ENCODE measurements at places on chromosomes 6 and 20. TPM values are rescaled to one million over a fixed set of nuclear protein-coding genes. Genes with fewer than 3 reads are reported as not detected.

DNA sequence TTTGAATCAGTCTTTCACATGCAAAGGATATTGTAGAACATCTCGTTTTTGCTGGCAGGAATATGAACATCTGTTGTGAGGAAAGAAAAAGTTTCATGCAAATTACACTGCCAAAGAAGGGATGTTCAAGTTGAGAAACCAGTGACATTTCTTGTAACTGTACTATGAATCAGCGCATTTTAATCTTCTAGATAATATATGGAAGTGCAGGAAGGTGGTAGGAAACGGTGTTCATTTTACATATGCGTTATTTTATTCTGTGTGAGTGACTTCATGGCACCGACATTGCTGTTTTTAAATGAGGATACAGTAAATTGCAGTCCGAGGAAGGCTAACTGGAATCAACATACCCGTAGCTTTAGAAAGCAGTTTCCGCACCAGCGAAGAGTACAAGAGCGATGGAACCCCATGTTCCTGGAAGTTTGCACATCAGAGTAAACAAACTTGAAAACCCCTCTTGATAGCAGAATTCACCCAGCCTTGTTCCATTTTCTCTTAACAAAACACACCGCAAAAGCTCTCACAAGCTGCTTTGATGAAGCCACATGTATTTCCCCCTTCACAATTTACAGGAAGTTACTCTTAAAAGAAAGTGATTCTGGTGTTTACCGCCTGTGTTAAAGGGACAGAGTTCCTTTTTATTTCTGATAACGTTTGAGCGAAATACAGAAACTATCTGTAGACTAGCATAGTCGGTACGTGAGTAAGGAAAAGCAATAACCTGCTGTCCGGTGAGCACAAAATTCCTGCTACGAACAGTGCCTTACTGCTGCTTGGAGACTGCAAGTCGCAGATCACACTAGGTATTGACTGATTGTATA, 11.5 kb downstream of the PRDM1 start:
- DNase-seq, result no peak

DNA sequence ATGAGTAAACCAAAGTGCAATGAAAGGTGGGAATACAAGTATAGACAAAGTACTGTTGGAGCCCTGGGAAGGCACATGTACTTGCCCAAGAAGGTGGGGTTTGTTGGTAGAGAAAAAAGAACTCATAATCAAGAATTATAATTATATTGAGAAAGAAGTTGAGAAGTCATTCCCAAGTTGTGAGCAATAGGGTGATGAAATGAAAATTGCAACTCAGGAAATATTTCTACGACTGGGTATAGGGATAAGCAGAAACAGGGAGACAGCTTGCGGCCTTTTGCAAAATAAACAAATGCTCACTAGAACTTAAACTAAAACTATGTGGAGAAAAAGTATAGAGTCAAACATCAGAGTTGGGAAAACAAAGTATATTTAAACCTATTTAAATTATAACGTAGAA, 250.7 kb upstream of the FAM83B start:
- DNase-seq, result no peak

DNA sequence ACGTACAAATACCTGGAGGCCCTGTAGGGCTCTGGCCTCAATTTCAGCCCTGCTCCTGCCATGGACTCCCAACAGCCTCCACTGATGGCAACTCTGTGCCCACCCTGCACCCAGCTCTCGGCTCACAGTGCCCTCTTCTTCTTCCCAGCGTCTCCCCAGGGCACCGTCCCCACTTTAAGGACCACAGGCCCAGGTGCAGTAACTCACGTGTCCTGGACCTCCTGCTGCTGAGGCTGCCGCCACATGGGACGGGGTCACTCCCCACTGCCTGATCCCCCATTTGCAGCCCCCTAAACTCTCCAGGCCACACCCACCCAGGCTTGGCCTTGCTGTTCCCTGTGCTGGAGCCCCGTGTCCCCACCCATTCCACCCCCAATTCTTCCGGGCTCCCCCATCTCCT, 223.4 kb downstream of the PREX1 start:
- no peak for DNase-seq

GRCh38 chr6:83042467-83043053, 23.1 kb downstream of the UBE3D start:
- no peak for DNase-seq

DNA sequence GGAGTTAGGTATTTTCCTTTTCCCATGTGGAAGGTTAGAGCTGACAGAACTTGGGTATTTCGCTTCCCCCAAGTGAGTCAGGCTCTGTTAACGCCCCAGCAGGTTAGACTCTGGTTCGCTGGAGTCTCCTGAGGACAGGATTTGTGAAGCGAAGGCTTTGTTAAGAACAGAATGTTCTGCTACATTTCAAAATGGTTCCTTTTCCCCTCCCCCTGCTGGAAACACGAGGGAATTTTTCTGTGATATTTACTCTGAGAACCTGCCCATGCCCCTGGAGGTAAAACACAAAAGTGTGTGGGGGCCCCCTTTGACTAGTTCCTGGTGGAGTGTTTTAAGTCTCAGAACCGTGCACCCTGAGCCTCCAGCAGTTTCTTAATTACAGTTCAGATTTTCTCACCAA, 731.4 kb upstream of the CITED2 start:
- DNase-seq, result no peak

The TENT5A gene
- total RNA-seq, result 30.0 TPM

Data from left cardiac atrium (tissue), 4 donors.